GM13977 (cell line): ENCODE measurements at places on chromosomes 11 and 22.

DNA sequence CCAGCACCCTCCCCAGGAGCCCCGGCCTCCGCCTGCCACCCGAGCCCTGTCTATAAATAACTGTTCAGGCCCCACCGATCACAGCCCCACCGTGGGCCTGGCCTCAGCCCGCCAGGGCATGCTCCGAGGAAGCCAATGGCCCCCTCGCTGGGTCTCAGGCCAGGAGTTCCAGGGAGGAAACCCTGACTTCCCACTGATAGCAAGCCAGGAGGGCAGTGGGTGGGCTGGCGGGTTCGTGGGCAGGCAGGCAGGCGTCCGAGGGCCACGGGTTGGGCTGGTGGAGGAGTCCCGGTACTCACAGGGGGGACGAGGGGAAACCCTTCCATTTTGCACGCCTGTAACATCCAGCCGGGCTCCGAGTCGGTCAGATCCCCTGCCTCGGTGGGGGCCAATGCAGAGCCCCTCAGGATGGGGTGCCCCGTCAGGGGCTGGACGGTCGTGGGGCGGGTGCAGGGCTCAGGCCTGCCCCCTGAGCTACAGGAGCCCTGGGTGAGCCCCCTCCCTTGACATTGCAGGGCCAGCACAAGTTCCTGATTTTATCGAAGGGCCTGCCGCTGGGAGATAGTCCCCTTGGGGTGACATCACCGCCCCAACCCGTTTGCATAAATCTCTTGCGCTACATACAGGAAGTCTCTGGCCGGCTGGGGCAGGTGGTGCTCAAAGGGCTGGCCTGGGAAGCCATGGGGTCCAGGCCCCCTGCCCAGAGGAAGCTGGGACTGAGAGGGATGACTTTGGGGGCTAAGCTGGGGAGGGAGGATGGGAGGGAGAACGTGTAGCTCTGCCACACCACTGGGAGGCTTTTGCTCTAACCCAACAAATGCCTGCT is at the start of gene SPI1:
SPI1 (minus strand) TSS at position 538 of the 826 bp plus-strand sequence; CDS start at position 344, 194 bp downstream.
- peak; percentile 87 for DNase-seq

- DNase-seq, result no peak
Observed at GRCh38 chr11:102983486-102983885, 28.0 kb upstream of the MMP13 start.

DNA sequence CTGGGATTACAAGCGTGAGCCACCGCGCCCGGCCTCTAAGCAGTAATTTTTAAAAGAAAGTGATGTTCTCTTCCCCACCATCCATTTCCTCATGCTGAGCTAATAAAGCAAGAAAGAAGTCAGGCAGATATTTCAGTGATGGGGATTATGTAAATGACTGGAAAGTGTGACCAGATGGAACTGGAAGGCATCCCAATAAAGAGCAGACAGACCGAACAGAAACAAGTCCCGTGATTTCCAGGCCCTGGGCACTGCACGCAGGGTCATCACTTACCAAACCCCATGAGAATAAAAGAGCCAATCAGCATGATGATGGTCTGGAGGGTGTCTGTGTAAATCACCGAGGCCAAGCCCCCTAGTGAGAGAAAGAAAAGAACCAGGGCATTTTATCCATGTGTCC is 18.2 kb downstream of the SLC5A4 start:
- DNase-seq, result no peak

- no peak for DNase-seq
Observed at GRCh38 chr11:120448240-120448639, 63.3 kb upstream of the GRIK4 start.

GRCh38 chr22:49969751-49970527 is 9.4 kb downstream of the PIM3 start:
- no peak for DNase-seq
